ENCODE measurements at places on chromosomes 4 and X.

- DNase-seq = no peak
Observed at GRCh38 chr4:37991623-37992410, 31.6 kb downstream of the PTTG2 start.

DNA sequence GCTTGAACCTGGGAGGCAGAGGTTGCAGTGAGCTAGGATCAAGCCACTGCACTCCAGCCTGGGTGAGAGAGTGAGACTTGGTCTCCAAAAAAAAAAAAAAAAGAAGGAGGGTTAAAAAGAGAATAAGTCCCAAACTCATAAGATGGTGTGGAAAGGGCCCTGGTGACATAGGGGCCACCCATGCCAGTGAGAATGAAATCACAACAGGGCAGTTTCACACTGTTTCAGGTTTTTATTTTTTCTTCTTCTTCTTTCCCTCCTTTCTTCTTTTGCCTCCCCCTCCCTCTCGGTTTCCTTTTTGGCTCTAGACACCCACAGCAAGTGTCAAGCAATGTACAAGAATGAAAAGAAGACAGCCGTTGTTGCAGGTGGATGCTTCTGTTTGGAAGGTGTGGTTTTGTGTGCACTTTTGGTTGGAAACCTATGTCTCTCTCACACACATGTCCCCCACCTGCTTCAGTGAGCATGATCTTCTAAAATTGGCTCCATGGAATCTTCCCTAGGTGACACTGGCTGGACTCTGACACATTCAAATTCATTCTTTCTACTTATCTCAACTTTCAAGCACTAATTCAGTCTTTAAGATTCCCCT, 14.4 kb upstream of the TLR8 start:
- DNase-seq = no peak

DNA sequence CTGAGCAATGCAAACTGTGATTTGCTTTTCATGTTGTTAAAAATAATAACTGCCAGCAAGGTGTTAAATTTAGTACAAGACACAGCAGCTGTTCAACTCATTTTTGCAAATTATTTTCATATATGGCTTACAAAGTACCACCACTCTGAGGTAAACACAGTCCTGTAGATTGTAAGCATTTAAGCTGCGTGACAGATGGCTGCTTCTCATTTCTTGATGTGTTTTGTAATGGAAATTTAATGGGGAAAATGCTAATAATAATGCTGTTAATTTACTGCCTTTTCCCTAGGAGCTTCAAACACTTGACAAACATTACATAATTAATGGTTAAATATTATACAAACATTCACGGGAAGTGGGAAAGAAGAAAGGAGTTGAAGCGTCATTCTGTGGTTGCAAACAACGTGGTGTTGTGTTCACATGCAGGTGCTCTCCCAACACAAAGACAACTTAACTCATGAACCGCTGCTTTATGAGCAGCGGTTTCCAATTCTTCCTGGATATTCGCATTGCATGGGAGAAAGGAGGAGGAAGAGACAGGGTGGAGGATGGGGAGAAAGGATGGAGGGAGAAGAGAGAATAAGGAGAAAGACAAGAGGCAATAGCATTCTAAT, 236.8 kb upstream of the VCX start:
- no peak for DNase-seq

DNA sequence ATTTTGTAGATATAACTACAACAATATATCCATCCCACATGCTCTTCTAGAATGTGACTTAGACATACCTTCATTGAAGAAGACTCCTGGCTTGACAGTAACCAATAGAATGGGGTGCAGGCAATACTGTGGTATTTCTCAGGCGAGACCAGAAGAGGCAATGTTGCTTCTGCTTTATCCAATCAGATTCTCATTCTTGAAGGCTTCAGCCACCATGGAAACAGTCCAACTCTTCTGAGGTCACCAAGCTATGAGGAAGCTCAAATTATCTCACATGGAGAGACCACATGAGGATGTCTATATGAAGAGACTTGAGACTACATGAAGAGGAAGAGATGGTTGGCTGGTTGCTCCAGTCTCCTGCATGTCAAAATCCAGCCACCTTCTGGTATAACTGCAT, 469.9 kb downstream of the PCDH10 start:
- no peak for DNase-seq

DNA sequence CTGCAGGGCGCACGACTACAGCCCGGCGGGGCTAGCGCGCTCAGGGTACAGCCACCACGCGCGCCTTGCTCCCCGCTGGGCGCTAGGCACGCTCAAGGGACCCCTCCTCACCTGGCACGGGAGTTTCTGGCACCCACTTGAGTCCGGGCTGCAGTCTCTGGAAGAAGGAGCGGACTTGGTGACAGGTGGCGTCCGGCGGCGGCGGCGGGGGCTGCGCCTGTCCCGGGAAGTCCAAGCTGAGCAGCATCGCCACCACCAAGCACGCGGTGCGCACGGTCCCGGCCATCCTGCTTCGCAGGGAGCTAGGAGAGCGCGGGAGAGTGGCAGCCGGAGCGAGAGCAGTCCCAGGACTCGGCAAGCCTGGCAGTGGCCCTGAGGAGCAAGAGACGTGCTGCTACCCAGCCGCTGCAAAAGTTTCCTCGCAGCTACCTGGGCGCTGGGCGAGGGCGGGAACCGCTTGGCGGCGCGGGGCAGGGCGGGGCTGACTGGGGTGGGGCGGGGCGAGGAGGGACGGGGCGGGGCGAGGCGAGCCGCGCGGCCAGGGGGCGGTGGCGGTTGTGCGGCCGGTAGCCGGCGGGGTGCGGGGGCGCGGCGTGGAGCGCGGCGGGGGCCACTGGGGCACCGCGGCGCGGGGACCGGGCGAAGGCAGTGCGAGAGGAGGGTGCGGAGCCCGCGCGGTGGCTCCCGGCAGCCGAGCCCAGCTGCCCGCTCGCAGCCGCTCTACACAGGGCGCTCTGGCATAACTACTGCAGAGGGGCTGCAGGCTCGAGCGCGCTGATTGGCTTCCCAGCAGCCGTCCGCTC, at the start of gene GPC3:
Gene GPC3 (minus strand): TSS at position 431 of the 803 bp plus-strand sequence.
- peak; percentile 15 for DNase-seq

- DNase-seq = no peak
Observed at GRCh38 chr4:1099684-1100335, 13.6 kb downstream of the RNF212 start.

GRCh38 chr4:65336465-65336864, 333.8 kb downstream of the EPHA5 start:
- DNase-seq = no peak

DNA sequence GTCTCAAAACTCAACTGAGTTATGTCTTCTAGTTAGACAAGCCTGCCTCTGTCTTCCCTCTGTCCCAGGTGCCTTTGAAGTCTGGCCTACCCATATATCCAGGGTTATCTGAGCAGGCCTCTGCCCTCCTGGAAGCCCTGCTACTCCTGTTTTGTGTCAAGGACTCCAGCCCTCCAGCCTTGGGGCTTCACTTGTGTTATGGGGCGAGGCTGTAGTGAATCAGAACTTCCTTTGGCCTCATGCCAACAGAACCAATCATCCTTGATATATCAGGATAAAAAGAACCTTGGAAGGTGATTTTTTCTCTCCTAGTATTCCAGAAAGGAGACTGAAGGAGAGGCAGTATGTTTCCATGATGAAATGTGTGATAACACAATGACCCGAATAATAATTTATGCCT, 8.9 kb upstream of the ADGRG4 start:
- DNase-seq = no peak

DNA sequence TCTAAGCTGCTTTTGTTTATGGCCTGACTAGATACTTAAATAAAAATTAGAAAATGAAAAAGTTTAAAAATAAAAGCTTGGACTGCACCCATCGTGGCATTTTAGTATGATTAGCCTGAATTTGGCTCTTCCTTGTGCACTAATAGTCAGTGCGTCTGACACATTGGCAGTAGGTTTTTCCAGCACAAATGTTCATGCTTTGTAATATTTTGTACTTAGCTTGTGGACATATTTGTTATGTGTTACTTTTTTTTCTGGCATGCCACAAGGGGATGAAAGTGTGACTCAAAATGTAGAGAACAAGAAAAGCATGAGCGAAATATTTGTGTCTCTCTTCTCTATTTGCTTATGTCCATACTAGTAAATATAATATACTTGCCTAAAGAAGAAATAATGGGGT, 359.3 kb downstream of the ADGRL3 start:
- DNase-seq = no peak

DNA sequence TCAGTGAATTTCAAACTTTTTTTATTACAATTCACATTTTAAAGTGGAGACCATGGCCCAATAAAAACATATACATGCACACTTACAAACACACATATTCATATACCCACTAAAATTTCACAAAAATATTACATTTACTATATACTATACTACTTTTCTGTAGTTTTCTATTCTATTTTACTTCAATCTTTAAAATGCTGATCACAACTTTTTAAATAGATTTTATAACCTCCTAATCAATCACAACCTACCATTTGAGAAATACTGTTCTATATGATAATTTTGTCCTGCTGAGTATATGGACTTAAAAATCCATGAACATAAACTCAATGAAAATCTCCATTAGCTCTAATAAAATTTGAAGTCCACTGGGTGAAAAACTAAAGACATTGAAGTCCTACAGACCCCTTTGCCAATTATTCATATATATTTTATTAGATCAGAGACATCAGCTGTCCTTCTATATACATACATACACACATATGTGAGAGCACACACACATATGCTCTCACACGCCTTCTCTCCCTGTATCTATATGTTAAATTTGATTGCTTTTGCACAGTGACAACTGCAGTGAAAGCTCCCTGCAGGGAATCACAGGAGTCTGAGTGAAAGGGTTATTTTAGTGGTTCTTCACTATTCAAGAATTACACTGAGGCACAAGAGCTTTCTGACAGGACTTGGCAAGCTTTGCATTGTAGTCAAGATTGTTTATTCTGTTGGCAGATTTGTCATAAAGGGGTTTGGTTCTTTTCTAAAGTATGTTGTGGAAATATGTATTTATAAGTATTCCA, 46.7 kb upstream of the PRDM8 start:
- DNase-seq = no peak

GRCh38 chrX:3526071-3526470, 179.6 kb upstream of the MXRA5 start:
- DNase-seq = no peak

DNA sequence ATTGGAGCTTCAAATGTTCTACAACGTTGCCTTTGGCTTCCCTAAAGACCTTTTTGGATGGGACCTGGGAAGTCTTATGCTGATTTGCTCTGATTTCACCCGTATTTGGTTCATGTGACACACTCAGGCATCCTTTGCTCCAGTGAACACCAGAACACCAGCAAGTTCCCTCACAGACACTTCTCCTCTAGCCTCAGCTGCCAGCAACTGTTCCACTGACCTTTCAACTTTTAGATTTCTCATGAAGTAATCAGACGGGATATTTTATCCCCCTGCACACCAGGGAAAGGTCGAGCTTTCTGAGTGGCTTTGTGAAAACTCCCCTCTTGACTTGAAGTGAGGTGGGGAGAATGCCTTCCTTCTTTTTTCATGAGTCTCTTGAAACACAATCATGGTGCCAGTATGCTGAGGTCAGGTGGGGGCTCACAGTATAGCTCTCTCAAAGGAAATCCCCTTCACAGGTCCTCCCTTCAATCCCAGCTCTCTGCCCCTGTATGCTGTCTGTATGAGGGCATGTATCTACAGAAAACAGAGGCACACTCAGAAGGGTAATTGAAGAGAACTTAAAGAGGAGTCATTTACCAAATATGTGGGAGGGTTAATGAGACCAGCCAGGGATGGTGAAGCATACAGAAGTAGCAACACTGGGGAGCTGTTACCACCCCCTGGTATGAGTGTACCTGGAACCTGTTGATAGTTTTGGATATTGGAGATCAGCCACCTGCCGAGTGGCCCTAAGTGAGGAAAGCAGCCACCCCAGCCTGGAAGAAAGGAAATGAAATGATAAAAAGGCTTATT, 62.7 kb downstream of the FGFBP1 start:
- no peak for DNase-seq

GRCh38 chr4:6044805-6045204, 26.6 kb upstream of the C4orf50 start:
- DNase-seq = no peak

DNA sequence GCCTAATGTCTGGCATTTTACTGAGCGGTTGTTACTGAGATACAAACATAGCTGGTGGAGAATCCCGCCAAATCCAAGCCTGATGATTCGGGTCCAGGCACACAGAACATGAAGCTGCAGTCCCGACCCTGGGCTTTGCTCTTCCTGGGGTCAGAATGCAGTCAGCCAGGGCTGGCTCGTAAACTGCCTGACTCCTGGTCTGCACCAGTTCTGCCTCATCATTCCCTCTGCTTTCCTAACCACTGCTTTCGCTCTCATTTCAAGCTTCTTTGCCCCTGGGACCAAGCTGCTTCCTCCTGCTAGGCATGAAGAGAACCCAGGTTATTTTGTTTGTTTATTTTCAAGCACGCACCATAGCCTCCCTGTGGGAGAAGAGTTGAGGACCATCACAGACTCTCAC, 39.3 kb downstream of the GATB start:
- DNase-seq = no peak

DNA sequence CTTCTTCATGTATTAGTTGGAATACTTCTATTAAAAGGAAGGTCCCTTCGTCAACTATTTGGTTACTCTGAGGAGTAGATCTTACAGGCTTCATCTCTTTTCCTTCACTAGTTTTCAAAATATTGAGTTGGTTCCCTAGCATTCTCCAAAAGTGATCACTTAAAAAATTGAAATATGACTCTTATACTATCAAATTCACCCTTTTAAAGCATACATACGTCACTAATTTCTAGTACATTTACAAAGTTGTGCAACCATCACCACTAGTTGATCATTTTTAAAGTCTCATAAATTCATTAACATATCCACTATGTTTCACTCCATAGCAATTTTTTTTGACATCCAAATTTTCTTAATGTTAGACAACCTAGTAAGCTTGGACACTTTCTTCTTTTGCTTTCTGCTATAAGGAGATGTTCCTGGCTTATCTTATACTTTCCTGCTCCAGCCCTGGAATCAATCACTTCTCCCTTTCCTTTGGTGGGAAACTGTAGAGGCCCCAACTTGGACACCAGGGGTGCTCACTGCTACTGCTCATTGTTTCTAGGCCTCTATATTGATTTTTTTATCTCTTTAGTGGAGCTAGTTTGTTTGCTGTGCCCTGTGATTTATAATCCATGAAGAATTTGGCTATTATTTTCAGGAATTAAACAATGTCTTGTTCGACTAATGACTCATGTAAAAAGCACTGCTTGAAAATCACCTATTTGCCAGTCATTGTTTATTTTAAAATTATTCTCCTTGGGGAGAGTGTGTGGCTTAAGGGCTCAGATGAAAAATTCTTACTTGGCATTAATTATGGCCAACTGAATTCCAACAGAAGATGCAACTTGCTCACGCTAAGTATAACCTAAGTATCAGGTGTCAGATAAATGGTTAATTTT, 4.0 kb upstream of the ZFX start:
- DNase-seq = no peak

DNA sequence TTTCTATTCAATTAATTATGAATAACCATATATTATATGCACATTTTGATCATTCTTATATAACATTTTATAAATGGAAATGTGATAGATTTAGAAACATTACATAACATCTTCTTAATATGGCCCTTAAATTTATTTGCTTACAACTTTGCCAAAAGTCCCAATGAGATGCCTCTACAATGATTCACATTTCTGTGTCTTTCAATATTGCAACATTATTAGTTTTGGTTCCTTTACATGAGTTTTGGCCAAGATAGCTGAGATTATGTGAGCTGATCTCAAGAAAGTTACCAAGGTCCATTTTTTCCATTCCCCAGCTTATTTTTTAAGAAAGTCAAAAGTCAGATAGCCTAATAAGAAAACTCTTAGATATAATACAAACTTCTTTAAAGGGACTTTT, 361.2 kb downstream of the PCDH7 start:
- DNase-seq = no peak
